ENCODE measurements at places on chromosomes 16 and 17. TPM values are rescaled to one million over a fixed set of nuclear protein-coding genes. Genes with fewer than 3 reads are reported as not detected.

TTYH2 gene
- polyA plus RNA-seq, result 2.3 TPM

CACNA1G gene
- polyA plus RNA-seq, result 0.18 TPM

SLC38A8 gene
- not detected for polyA plus RNA-seq

ADORA2B gene
- 4.7 TPM for polyA plus RNA-seq
